Activated CD4-positive, alpha-beta T cell treated with anti-CD3 and anti-CD28 coated beads for 36 hours (primary cell): ENCODE measurements at places on chromosomes 3 and 15.
A peak's percentile ranks its signal among the peaks of the same experiment; 100 is the strongest.

DNA sequence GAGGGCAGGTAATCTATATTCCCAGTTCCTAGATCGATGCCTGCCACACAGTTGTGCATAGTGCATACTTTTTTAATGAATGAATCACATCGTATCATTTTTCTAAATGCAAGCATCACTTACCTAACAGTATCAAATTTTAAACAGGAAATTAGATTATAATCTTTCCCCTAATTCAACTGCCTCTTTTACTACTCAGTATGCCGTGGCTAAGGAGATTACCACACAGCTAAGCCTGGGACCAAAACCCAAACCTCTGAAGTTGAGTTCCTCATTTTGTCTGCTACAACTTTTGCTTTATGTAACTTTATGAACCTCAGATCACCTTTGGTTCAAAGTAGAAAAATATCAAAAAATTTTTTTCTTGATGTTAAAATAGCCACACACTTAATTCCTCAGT lies 53.2 kb upstream of the FNDC3B start:
- no peak for DNase-seq

- DNase-seq: no peak
These were observed 2.5 kb upstream of the RFTN1 start for GRCh38 chr3:16515885-16516420.

- no peak for DNase-seq
These were observed 6.1 kb downstream of the CLDN18 start for GRCh38 chr3:138016065-138016464.

DNA sequence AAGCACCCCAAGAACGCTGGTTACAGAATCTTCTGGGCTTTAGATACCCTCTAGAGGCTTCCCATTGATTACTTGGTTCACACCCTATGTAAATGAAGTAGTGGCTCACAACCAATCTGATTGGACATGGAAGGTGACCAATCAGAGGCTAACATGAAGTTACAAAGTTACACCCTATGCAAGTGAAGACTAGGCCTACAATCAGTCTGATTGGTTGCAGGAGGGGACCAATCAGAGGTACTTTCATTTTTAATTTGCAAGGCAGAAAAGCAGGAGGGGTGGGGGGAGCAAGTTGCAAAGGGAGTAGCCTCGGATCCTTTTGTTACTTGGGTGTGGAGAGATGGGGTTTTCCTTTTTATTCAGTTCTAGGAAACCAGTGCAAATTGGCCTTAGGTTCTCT lies 11.1 kb upstream of the RTP2 start:
- DNase-seq: peak; percentile 16

DNA sequence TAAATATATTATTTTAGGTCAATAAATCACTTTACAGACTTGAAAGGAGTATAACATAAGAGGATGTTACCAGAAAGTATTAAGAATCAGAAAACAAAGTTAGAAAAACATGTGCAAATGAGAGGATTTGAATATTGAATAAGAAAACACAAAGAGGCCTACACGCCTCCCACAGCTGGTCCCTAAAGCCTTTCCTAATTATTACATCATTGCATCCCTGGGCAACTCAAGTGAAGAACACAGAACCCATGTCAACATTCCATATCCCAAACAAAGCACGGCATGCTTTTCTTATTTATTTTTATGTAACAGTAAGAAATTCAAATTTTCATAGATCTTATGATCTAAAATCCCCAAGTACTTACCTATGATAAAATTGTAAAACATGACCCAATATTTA lies 61.2 kb downstream of the HERC1 start:
- DNase-seq: no peak
